Sigmoid colon (tissue), 7 donors: ENCODE measurements at places on chromosomes 11 and 22. TPM values are rescaled to one million over a fixed set of nuclear protein-coding genes. Genes with fewer than 3 reads are reported as not detected.

DNA sequence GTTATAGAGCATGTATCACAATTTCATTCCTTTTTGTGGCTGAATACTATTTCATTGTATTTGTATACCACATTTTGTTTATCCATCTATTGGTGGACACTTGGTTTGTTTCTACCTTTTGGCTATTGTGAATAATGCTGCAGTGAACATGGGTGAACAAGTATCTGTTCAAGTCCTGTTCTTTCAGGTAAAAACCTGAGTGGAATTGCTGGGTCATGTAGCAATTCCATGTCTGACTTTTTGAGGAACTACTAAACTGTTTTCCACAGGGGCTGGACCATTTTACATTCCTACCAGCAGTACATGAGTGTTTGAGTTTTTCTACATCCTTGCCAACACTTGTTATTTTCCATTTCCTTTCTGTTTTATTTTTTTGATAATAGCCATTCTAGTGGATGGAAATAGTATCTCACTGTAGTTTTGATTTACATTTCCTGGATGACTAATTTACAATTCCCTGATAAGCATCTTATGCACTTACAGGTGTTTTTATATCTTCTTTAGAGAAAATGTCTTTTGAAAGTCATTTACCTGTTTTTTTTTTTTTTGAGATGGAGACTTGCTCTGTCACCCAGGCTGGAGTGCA is 12.2 kb downstream of the CABIN1 start:
- H3K36me3 ChIP-seq: no peaks in the 10 kb centered on the region
- H3K4me1 ChIP-seq: no peaks in the 10 kb centered on the region
- H3K4me3 ChIP-seq: no peak overlapping the region
- no peak overlapping the region for H3K27ac ChIP-seq

DNA sequence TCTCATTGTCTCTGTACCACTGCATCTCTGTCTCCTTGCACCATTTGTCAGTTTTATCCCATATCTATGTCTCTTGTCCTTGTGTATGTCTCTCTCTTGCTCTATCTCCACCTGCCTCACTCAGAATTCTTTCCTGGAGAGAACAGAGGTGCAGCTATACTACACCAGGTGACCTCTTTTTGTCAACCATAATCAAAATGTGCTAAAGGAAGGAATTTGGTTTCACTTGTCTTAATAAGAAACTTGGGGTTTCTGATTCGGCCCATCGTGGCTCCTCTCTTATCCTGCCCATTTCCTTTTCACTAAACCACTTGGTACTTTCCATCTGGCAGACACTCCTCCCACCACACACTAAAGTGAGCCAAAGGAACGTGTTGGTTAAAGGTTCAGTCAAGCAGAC is 2.0 kb upstream of the C11orf42 start:
- H3K4me3 ChIP-seq: no peak overlapping the region
- no peak for DNase-seq
- peaks cover 15% of the 10 kb centered on the region for H3K4me1 ChIP-seq
- no peaks in the 10 kb centered on the region for H3K36me3 ChIP-seq
- no peaks in the 10 kb centered on the region for H3K27me3 ChIP-seq
- H3K27ac ChIP-seq: no peak overlapping the region

MTMR2 gene
- 23.9 TPM for total RNA-seq

PIK3C2A gene
- total RNA-seq: 69.4 TPM
